ENCODE measurements at places on chromosomes 2 and 18.

GRCh38 chr2:38485734-38486133 is 108.7 kb upstream of the ATL2 start:
- no peak for DNase-seq

- DNase-seq = no peak
These were observed 5.9 kb upstream of the NCOA1 start for GRCh38 chr2:24485197-24485596.

DNA sequence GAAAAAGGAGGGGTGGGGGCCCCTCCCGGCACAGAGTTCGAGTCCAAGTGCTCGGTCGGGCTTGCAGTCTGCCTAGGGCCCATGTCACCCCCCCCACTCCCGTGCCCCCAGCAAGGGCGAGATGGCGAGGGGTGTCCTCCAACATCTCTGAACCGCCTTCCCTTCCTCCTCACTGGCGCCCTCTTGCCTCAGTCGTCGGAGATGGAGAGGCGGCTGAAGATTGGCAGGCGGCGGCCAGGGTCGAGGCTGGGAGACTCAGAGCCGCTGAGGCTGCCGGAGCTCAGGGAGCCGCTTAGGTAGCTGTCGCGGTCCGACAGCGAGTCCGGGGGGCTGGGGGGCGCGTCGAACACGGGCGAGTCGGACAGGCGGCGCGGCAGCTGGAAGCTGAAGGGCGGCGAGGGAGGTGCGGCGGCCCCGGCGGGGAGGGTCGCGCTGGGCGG is 2.3 kb downstream of the ZFP36L2 start:
- peak; percentile 41 for DNase-seq

- no peak for DNase-seq
These were observed 319.5 kb upstream of the NXPH2 start for GRCh38 chr2:139099721-139100120.

- no peak for DNase-seq
These were observed 58.9 kb downstream of the VWC2L start for GRCh38 chr2:214469728-214470127.

GRCh38 chr18:5150894-5151293 is 46.2 kb downstream of the AKAIN1 start:
- no peak for DNase-seq

- no peak for DNase-seq
These were observed 1.1 kb downstream of the DNAJC27 start for GRCh38 chr2:24970483-24971285.

DNA sequence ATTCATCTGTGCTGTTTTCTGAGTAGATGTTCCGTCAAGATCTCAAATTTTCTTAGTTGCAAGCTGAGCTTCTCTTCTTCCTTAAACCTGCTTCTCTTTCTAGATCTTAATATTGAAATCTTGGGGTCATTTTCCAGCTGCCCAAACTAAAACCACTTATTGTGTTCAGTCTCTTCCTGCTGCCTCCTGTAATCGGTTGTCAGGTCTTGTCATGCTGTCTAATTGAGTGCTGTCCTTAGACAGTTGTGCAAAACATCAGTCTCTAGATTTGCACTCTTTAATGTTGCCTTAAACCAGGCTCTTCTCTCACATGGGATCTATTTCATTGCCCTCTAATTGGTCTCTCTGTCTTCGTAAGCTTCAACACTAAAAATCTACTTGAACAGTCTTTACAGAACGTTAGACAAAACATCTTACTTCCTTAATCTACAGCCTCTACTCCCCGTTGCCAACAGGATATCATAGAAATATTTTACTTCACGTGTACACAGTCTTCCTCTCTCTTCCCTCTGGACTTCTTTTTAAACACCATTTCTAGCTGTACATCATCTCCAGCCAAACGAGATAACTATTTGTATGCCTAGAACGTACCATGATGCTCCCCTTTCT is 34.9 kb downstream of the GPD2 start:
- no peak for DNase-seq

GRCh38 chr2:3176071-3176868 is 201.3 kb downstream of the EIPR1 start:
- DNase-seq = no peak

DNA sequence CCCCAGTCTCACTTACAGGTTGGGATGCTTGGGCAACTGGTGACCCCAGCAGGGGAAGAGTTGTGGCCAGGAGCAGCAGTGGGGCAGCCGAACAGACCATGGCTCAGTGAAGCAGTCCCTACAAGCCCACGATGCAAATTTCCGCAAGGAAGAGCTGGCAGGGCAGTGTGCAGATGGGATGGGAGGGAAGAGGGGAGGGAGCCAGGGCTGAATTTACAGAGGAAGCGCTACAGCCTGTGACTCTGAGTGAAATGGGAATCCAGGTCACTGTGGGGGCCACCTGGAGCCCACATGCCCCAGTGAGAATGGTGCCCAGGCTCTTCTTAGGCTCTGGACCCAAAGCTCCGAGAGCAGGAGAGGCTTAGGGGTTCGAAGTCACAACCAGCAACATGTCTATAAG is 27.0 kb upstream of the SELENOI start:
- DNase-seq = no peak

DNA sequence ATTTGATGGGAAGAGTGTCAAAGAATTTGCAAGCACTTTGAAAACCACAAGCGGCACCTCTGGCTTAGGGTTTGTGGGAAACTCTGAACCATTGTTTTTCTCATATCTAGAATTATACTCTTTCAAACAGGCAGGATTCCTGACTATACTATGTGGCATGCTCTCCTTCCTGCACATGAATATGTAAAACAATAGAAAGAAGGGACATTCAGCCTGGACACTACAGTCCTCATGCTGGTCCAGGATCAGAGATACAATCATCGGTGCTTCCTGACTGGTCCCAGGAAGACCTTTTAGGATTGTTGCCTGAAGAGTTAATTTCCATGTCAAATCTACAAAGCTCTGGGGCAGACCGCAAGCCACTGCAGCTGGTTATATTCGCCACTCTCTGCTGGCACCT is 55.7 kb upstream of the RASGRP3 start:
- DNase-seq = no peak

GRCh38 chr2:147836099-147836498 is 8.7 kb upstream of the ACVR2A start:
- DNase-seq = no peak

GRCh38 chr2:99656994-99657393 is 167.2 kb upstream of the REV1 start:
- no peak for DNase-seq

Data from stimulated activated CD8-positive, alpha-beta memory T cell treated with anti-CD3 and anti-CD28 coated beads, Interleukin-4, amount 100 ng/mL, for 1 hour (primary cell).